Esophagus muscularis mucosa (tissue), 4 donors: ENCODE measurements at places on chromosomes 2 and 18.

GRCh38 chr2:207463433-207463832 lies 66.3 kb upstream of the CREB1 start:
- DNase-seq: no peak

- DNase-seq: no peak
Observed at GRCh38 chr2:185402474-185402873, 336.1 kb upstream of the FSIP2 start.

DNA sequence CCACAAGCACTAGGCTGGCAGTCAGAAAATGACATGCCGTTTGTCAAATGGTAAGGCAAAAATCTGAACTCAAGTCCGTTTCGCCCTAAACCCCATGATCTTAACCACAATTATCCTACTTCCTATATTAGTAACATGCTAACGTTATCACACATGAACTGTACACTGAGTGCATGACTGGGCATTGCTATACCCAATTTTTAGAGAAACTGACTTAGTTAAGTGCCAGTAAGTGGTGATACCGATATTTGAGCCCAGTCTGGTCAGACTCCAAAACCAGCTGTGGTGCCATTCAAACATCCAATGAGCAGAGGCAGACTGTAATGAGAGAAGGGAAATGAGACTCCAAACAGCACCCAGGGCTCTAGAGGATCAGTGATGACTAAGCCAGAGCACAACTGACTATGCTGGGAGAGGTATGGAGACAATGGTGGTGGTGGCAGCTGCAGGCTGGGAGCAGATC lies 311.7 kb upstream of the PKDCC start:
- DNase-seq: no peak

DNA sequence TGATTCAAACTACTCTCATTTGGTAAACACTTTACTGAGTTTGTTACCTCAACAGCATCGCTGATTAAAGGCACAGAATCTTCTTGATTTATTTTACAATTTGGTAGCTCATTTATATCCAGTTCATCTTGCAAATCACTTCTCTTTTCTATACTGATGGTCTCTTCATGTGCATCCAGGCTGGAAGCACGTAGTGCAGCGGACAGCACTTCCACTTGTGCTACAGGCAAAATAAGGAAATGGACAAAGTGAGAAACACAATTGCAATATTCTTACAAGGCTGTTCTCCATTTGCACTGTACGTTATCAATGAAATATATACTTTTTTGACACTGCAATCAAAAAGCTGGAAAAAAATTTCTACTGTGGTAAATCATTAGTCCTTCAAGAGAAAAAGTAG lies 51.0 kb downstream of the PPP4R1 start:
- DNase-seq: no peak

- no peak for DNase-seq
Observed at GRCh38 chr18:25734336-25734735, 356.1 kb downstream of the SS18 start.

- DNase-seq: no peak
Observed at GRCh38 chr2:168686452-168687191, 115.8 kb upstream of the NOSTRIN start.

GRCh38 chr2:7476371-7476770 lies 559.2 kb downstream of the RNF144A start:
- DNase-seq: no peak

- no peak for DNase-seq
Observed at GRCh38 chr2:157194844-157195243, 62.7 kb upstream of the GALNT5 start.

DNA sequence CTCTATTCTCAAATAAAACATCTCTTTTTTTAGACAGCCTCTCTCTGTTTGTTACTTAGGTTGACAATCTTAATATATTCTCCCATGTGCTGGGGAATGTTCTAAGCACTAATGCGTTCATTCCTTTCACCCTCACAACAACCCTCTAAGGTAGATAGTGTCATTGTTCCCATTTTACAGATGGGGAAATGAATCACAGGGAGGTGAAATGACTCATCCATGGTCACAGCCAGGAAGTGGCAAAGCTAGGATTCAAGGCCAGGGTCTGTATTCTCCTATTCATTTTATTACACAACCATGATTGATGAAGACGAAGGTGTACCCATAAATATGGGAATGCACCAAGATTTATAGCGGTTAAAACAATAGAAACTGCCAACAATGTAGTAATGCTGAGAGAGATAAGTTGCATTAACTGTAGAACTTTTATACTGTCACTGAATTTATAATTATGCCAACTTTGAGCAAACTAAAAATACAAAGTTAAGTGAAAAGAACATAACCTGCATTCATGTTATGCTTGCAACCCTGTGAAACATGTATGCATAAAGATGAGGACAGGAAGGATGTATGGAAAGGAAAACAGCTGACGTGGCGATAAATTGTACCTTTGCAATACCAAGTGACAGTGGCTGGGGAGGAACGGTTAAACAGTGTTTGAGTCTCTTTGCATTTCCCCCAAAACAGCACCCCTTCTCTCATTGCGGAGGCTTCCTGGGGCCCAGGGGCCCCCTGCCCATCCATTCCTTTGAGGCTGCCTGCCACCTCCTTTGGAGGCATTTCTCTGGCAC lies 257.7 kb upstream of the AGAP1 start:
- no peak for DNase-seq

DNA sequence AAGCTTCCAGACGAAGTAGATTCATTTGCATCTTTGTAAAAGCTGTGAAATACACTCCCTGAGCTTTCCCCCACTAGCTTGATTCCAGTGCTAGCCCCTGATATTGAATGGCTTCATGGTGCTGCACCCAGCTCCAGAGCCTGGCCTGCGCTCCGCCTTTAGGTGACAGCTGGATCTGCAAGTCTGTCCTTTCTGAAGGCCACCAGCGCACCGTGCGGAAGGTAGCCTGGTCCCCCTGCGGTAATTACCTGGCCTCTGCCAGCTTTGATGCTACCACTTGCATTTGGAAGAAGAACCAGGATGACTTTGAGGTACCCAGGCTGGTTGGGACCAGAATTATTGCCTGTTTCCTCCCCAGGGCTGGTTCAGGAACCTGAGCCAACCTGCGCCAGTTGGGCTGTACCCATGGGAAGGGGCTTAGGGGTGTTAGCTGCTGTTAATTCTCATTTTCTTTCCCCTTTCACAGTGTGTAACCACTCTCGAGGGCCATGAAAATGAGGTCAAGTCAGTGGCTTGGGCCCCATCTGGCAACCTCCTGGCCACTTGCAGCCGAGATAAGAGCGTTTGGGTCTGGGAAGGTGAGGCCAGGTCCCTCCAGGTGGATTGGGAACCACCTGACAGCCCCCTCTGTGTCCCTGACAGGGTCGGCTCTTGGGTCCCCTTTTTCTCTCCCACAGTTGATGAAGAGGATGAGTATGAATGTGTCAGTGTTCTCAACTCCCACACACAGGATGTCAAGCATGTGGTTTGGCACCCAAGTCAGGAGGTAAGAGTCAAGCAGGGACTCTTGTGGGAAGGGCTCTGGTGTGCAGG lies 1.3 kb downstream of the CIAO1 start:
- DNase-seq: no peak

GRCh38 chr2:151265991-151266390 lies 4.3 kb upstream of the RBM43 start:
- no peak for DNase-seq

GRCh38 chr2:205722283-205722918 lies 40.1 kb downstream of the NRP2 start:
- no peak for DNase-seq

GRCh38 chr2:216700088-216700567 lies 4.8 kb upstream of the IGFBP5 start:
- no peak for DNase-seq

DNA sequence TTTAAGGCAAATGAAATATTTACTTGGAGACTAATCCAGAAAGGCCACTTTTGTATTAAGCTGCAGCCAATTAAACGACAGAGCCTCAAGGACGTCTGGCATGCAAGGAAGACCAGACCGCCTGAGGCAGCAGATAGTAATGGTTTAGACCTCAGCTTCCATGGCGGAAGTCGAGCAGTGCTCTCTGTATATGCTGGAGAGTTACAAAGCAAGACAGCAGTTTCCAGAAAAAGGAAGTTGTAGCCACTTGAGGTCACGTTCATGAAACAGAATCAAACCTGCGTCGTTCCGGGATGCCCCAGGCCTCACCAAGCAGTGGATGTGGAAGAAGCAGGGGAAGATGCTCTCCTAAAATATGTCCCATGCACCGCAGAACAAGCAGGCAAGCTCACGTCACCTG lies 142.0 kb downstream of the PTGR3 start:
- no peak for DNase-seq

DNA sequence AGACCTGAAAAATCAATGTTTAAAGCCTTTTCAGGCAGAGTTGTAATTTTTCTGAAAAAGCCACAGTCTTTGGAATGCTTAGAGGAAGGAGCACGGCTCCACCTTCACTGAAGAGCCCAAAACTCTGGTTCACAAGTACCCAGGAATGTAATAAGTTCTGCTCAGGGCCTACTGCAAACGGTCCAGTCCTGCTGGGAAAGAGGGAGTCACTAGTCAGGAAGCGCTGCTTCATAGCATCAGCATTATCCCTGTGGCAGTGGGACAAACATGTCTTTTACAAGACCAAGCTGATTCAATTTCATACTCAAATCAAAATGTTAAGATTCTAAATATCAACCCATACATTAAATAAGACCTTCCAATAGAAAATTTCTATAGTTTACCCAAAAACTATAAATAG lies 152.9 kb upstream of the PGAP1 start:
- DNase-seq: no peak

GRCh38 chr2:223247136-223247535 lies 195.1 kb downstream of the KCNE4 start:
- no peak for DNase-seq

GRCh38 chr2:30622452-30622851 lies 175.4 kb downstream of the LCLAT1 start:
- no peak for DNase-seq

DNA sequence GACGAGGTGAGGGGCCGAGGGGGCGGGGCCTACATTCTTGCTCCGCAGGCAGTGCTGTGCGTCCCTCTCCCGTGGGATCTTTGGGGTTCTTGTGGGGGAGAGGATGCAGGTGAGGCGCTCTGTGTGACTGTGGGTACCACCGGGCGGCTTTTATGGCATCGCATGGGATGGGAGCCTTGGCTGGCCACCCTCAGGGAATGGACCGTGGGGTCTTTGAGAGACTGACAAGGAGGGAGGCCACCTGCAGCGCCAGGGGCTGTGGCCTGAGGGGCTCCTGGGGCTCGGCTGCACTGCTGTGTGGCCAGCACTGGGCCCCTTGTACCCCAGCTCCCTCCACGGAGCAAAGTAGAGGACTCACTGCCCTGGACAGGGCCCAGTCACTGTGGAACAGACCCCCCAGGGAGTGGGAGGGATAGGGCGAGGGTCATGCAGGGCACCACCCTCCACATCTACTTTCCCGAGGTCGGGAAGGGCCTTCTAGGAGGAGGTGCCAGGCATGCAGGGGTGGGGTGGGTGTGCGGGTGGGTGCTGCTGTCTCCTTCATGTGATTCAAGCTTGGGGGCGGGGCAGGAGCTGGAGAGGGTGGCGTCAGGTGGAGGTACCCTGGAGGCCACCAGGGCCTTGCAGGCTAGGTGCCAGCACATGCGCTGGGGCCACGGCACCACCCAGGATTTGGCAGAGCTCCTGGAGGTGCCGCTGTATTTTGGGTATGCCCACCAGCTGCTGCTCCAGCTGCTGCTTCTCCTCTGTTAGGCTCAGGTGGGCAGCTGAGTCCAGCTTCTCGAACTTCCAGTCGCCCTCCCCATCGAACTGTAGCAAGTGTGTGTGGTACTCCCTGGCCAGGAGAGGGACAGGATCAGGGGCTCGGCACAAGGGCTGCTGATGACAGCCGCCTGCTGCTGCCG lies 1072.4 kb downstream of the RPIA start:
- no peak for DNase-seq

GRCh38 chr18:1663879-1664705 lies 759.4 kb downstream of the ADCYAP1 start:
- no peak for DNase-seq

- DNase-seq: no peak
Observed at GRCh38 chr2:162261032-162261945, 18.0 kb upstream of the FAP start.

GRCh38 chr2:215506604-215506990 lies 70.7 kb upstream of the FN1 start:
- no peak for DNase-seq

DNA sequence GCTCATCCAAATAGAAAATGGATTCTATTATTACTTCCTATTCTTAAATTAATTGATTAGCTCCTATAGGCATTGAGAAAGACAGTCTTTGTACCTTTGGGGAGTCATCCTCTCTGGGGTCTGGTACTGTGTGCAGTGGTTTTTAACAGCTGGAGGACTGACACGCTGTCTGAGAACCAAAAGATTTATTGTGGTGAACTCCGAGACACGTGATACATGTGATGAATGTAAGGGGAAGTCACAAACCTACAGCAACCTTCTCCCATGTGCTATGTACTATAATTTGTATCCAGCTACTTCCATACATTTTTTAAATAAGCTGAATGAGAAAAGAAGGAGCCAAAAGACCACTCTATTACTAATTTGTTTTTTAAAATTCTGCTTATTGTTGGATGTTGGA lies 133.7 kb downstream of the GALNT3 start:
- no peak for DNase-seq

DNA sequence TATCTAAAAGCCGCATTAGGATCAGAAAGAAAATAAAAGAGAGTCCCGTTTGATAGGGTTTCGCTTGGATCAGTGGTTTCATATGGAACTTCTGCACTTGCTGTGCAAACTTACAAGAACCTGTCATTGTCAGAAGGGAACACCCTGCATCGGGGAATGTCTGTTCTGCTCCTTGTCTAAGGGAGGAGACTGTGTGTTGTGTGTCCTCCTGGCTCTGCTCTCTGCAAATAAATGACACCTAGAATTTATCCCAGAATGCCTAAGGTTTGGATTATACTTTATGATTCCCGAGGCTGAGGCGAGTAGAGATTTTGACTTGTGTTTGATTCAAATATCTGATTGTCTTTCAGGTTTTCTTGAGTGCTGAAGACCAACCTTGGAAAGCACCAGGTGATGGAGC lies 785.1 kb downstream of the GALR1 start:
- DNase-seq: no peak

- DNase-seq: no peak
Observed at GRCh38 chr2:7193457-7193856, 276.2 kb downstream of the RNF144A start.

GRCh38 chr2:55120634-55121359 lies 70.5 kb upstream of the RTN4 start:
- no peak for DNase-seq

DNA sequence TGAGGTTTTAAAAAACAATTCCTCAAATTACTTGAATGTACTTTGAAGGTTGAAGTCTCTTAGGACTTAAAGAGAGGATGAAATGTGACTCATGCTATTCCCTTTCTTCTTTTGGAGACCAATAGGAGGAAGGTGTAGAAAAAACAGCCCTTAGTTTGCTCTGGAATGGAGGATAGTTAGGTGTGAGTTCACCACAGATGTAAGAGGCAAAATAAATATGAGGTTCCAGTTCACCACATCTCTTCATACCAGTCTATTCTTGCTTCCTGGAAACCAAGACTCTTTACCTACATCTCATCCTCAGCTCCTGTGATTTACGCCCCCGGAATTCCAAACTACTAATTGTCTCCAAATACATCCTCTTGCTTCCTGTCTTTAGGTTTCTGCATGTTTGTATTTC lies 77.5 kb upstream of the TTC21B start:
- no peak for DNase-seq
